ENCODE measurements at places on chromosomes 2 and 18.

DNA sequence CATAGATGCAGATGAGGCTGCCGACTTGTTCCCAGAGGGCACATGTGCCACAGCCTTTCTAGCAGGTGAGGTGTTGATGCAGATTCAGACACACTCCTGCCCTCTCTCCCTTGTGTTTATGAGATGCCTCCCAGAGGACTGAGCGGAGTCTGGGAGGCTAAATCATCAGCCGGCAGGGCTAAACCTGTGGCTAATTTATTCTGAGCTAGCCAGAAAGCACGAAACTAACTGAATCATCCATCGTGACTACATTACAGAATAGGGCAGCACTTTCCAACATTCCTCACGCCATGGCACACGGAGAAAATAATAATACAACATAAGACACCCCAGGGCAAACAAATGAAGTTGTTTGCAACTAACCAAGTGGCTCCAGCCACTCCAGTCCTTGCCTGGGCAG, 101.7 kb upstream of the FZD7 start:
- DNase-seq: no peak

GRCh38 chr2:234025891-234026401, 24.6 kb upstream of the SPP2 start:
- no peak for DNase-seq

GRCh38 chr2:207503234-207503633, 26.5 kb upstream of the CREB1 start:
- DNase-seq: no peak

DNA sequence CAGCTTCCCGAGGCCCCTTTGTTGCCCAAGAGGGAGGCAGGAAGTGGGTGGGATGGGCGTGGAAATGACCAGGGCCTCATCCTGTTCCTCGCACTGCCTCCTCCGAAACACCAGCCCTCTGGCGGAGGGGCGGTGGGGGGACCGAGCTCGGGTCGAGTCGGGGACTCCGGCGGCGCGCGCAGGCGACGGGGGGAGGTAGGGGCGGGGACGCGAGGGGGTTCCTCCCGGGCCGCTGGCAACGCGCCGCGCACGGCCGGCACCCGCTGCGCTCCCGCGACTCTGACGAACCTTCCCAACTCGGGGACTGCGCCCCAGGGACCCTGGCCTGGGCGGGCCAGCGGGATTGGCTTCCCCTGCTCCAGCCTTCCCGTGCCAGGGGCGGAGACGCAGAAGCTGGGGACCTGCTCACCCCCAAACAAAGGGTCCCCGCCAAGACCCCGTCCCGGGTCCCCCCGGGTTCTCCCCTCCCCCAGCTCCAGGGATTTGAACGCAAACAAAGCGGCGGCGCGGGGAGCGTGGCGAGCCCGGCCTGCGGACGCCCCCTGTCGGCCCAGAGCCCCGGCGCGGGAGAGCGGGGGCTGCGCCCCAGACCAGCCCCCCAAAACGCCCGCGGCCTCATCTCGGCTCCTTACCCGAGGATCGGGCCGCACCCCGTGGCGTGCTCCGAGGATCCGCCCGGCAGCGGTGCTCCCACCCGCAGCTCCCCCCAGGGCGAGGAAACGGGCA, 1.2 kb downstream of the SEMA4C start:
- DNase-seq: peak; percentile 31

GRCh38 chr18:825891-826585, 14.0 kb upstream of the YES1 start:
- no peak for DNase-seq

- DNase-seq: no peak
Observed at GRCh38 chr2:36507408-36507812, 90.6 kb downstream of the FEZ2 start.

- no peak for DNase-seq
Observed at GRCh38 chr18:21490748-21491147, 109.8 kb downstream of the ESCO1 start.

DNA sequence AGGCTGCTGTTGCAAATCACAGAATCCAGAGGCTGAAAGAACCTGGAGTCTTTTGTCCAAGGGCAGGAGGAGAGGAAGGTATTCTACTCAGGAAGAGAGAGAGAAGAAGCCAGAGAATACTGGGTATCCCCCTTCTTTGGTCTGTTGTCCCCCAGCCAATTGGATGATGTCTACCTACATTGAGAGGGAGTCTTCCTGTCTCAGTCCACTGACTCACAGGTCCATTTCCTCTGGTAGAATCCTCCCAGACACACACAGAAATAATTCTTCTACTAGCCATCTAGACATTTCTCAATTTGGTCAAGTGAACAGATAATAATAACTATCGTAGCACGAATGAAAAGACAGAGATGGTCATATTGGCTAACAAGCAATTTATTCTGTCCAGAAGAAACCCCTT, 416.4 kb upstream of the UBE2E3 start:
- no peak for DNase-seq

- DNase-seq: no peak
Observed at GRCh38 chr2:221203125-221203524, 369.0 kb downstream of the EPHA4 start.

GRCh38 chr18:21680161-21680560, 24.4 kb downstream of the ABHD3 start:
- DNase-seq: no peak

- no peak for DNase-seq
Observed at GRCh38 chr2:166651080-166651675, 157.1 kb upstream of the SCN7A start.

- DNase-seq: no peak
Observed at GRCh38 chr2:46183426-46183825, 113.8 kb upstream of the EPAS1 start.

DNA sequence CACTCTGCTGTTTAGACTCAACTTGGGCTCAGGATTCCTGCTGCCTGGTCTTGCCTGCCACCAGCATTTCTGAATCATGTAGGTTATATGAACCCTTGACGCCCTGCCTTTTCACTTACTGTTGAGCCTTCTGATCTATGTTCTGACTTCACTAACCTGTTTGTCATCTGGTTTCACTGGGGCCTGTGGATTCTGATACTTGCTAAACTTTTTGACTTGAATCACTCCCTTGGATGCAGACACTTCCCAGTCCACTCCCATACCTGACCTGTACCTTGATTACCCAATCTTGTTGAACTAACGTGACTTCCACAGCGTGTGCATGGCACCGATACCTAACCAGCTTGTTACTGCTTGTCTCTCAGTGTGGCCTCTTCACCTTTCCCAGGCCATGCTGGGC, 35.6 kb upstream of the SPAG16 start:
- DNase-seq: no peak

DNA sequence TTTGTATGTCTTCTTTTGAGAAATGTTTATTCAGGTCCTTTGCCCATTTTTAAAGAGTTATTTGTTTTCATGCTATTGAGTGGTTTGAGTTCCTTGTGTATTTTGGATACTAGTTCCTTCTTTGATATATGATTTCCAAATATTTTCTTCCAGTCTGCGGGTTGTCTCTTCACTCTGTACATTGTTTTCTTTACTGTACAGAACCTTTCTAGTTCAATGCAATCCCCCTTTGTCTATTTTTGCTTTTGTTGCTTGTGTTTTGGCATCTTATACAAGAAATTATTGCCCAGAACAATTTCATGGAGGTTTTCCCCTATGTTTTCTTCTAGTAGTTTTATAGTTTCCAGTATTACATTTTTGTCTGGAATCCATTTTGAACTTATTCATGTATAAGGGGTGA, 62.5 kb upstream of the ACVR1C start:
- no peak for DNase-seq

GRCh38 chr2:132951008-132951714, 281.2 kb upstream of the LYPD1 start:
- DNase-seq: no peak

DNA sequence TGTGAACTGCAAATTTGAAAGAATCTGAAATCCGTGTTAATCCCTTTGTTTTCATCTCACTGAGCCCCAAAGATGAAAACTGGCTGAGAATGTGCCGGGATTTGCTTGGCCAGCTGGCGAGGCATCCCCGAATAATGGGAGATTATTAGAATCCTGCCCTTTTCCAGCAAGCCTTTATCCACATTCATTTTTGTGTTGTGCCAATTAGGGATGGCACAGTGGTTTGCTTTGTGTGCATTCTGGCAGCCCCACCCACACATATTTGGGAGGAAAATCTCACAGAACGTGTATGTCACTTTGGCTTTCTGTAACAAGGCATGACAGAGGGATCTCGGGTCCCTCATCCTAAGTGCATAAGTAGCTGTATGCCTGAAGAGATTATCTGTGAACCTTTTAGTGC, 405.8 kb upstream of the FAM98A start:
- no peak for DNase-seq

DNA sequence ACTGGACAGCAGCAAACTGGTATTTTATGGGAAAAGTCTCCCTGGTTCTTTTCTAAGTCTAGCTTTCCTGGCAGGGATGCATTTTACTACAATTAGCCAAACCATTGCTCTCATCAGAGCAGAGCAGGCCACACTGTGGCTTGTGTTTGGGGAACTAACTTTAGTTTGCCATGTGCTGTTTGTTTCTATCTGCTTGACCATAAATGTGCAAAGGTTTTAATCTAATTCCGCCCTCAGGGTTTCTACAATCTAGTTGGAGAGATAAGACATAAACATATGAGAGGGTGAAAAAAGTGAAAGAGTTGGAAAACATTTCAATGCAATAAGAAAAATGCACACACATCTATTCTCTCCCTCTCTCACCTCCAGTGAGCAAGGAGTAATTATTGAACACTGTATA, 86.9 kb upstream of the MAPK4 start:
- no peak for DNase-seq

GRCh38 chr2:218471036-218471435, 52.1 kb downstream of the VIL1 start:
- DNase-seq: no peak

DNA sequence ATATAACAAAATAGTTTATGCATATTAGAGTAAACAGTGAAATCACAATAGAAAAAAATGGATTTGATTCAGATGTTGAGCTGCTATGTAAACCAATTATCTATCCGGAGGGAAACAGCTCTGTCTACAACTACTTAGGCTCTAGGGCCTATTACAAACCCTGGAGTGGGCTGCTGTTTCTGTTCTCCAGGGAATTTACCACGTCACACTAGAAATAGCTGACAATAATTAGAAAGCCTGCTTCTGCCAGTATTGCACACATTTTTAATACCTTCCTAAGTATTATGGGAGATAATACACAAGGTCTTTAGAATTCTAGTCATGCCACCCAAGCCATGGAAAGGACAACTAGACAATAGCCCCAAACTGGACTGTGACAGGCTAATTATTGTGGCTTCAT, 411.1 kb downstream of the FIGN start:
- no peak for DNase-seq

DNA sequence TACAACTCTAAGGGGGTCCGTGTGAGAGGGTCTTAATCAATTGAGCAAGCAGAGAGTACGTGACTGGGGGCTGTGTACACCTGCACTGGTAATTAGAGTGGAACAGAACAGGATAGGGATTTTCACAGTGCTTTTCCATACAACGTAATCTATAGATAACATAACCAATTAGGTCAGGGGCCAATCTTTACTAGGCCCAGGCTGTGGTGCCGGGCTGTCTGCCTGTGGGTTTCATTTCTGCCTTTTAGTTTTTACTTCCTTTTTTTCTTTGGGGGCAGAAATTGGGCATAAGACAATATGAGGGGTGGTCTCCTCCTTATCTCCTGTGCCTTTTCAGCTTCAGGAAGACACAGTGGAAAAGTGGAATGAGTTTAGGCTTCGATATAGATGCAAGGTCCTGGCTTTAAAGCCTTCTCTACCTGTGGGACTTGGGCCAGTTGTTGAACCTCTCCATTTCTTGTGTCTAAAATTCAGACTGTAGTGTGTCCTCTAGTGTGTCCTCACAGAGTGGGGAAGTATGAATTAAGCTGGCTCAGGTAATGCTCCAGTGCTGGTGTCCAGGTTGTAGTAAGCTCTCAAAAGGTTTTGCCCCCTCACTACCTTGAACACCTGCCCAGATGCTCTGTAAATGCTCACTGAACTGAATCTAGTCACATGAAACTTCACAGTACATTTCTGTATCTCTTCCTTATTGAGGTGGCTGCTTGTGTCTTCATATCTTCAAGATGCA, 422.8 kb downstream of the SETBP1 start:
- DNase-seq: no peak

DNA sequence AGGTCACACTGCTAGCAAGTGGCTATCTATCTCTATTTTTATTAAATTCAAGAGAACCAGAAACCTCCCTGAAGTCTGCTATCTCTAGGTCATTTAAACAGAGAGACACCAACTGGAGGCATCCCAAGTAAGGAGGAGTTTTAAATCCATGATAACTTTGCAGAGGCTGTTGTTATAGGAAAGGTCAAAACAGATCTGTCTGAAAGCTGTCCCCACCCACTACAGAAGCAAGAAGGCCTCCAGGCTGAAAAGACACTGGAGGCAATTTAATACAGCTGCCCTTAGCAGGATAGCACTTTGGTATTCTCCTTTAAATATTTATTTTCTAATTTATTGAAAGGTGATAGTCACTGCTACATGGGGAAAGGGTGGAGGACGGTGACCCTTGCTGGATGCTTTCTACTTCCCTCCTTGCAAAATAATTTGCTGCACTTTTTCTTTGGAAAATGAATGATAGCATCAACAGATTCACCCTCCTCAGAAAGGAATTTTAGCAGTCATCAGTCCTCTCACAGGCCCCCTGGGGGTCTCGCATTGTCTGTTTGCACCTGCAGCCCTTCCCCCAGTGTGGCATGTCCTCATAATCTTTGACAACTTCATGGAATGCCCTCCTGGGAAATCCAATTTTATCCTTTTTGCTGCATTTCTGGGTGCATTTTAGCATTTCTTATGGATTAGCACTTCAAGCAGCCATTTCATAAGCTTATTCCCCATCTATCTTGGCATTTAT, 429.5 kb upstream of the TNP1 start:
- DNase-seq: no peak

DNA sequence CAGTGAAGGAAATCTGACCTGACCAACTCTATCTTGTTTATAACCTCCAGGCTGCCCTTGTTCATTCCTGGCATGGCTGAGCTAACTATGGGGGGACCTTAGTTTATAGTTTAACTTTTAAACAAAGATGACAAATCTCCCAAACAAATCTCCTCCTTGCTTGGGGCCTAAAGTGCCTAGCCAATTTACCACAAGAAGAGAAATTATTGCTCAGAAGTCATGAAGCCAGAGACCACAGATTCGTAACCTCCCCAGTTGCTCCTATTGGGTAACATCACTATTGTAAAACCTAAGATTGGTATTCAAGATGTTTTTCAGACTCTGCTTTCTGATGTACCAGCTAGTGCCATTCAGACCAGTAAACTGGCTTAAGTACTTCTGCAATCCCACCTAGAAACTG, 649.4 kb upstream of the SLC8A1 start:
- no peak for DNase-seq

- no peak for DNase-seq
Observed at GRCh38 chr2:204203704-204204103, 267.1 kb downstream of the ICOS start.
